ENCODE measurements at places on chromosomes 1 and 21.

GRCh38 chr1:8545078-8545477 lies 227.2 kb downstream of the SLC45A1 start:
- no peak for DNase-seq

DNA sequence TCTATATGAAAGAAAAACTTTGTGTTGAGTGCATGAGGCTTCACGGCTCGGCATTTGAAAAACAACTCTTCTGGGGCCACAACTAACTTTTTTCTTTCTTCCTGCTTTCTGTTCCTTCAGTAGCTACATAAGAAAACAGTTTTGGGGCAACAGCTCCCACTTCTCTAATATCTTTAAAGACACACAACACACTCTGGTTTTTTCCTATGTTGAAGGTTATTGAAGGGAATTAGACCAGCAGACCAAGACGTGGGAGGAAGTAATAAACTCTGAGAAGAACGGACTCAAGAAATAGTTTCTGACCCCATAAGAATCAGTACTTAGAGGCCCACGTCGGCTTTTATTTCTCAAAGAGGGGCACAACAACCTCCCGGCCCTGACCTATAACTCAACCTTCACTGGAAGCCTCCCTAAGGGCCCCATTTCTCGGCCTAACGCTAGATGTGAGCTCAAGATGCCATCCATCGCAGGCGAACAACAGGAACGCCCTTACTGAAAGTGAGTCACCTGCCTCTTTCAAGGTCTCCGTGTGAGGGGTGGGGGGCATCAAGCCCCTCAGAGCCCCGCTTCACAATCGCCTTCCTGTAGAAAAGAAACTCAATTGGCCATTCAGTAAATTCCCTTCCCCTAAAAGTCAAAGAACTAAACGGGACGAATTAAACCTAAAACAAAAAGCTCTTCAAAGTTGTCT lies 844 bp downstream of the ZMYM6 start:
- DNase-seq: no peak

- no peak for DNase-seq
Measured at GRCh38 chr1:218299416-218299815, 14.3 kb downstream of the RRP15 start.

DNA sequence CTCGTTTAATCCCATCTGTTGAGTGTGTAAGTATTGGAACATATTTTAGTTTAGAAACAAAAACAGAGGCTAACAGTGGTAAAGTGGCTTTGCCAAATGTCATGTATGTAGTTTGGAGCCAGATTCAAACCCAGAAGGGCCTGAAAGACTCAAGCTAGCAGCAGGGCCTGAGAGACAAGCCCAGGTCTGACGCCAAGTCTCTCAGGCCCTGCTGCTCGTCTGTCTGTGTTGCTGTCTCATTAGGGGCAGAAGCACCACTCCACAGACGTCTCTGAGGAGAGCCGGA lies 8.3 kb downstream of the CITED4 start:
- no peak for DNase-seq

DNA sequence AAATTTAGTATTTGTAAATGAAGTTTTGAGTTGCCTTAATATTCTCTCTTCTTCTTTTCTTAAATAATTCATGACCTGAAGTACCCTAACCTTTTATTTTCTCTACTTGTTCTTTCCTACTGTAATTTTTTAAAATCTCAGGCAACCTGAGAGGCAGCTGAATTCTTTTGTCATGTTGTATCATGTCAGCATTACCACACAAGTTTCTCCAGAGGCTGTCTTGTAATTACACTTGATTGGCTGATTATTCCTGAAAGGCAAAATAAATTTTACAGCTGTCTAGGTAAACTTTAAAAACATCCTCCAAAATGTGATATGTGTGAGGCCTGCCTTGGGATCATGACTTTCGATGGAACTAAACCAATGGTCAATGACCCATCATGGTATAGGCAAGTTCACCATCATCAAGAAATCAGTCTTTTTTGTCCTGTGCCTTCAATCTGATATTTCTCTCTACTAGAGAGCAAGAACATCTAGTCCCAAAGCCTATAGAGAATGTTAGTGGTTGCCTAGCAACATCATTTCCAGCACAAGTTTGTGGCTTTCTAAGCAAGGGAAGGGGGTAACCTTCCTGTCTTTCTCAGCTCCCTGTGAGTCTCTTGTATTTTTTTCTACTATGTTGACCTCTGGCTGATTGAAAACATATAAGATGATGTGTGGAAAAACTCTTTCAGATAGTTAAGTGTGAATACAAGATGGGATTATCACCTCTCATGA lies 115.5 kb downstream of the GABPA start:
- no peak for DNase-seq

GRCh38 chr1:153903841-153904455 lies 18.8 kb downstream of the GATAD2B start:
- no peak for DNase-seq

DNA sequence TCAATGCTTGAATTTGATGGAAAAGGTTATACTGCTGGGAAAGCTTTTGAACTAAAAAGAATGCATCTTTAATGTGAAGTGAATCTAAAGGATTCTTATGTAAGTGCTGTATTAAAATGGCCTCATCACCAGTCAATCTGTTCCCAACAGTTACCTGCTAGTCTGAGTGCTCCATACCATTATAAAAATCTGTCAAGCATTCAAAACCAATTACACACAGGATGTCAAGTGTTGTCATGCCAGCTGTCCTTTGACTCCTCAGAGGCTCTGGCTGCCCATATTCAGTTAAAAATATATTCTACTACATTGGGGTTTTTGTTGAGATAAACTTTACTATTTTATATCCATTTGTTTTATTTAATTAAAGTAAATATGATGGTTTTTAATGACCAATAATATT lies 1587.7 kb downstream of the AMY1C start:
- DNase-seq: no peak

GRCh38 chr1:112239683-112240330 lies 156.2 kb upstream of the CTTNBP2NL start:
- DNase-seq: no peak

DNA sequence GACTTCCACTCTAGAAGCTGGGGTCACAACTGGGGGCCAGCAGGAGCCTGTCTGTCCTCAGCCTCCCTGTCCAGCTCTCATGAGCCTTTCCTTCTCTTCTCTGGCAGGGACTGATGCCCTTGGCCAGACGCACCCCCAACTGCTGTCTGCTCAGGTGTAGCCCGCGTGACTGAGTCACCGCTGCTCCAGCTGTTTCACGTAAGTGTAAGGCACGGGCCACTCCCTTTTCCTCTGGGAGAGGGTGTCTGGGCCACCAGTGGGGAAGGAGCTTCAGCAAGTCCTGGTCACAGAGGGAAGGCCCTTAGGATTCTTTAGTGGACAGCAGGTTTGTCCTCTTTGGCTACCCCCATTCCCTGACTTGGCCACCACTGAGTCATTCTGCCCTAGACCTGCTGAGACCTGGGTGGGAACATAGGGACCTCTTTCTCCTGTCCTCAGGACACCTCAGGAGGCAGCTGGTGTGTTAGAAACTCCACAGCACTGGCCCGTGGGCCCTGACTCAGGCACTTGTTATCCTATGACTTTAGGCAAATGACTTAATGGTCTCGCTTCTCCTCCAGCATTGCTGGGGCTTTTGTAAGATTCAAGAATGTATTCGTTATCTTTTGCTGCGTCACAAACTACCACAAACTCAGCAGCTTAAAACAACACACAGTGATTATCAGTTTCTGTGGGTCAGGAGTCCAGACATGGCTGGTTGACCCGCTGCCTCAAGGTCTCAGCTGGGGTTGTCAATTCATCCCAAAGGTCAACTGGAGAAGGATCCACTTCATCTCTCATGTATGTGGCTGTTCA lies 64.8 kb downstream of the FAM163A start:
- no peak for DNase-seq

DNA sequence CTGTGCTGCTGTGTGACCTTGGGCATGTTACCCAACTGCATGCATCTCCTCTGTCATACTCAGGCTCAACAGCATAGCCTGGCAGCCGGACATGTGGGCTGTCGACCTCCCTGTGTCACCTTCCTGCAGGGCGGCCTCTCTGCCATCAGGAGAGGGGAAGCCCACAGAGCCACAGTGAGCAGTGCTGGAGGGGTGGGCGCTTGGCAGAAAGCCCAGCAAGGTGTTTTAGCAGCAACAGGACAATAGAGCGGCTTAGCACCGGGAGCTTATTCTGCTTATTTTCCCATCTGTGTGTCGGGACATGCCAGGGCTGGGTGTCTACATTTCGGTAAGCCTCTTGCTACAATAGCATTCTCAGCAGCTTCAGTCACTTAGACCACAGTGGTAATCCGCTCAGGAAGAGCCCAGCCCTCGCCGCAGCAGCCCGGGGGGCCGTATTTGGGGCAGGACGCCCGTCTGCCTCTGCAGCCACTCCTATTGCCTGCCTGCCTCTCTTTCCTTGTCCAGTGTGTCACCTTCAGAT lies 22.8 kb upstream of the CDK18 start:
- DNase-seq: no peak

GRCh38 chr1:150575518-150576366 lies 3.7 kb downstream of the MCL1 start:
- no peak for DNase-seq

DNA sequence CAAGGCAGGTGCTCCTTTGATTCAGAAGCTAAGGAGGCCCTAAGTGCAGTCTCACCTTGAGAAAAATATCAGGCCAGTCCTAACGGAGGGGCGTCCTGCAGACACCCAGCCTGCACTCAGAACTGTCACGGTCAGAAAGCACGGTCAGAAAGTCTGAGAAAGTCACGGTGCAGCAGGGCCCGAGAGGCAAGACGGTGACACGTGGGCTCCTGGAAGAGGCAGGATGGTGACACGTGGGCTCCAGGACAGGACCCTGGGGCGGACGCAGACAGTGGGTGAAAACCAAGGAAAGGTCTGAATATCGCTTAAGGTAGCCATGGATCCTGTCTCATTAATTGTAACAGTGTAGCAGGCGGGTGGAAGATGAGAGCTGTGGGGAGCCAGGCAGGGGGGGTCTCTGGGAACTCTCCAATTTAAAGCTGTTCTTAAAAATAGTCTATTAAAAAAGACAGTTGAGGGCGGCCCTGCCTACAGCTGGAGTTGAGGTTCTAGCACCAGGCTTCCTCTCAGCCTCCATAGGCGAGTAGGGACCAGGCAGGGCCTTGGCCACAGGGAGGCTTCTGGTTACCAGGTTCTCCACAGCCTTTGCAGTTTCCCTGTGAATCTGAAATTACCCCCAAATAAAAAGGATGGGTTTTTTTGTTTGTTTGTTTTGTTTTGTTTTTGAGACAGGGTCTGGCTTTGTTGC lies 65.2 kb downstream of the FAAP20 start:
- no peak for DNase-seq

- no peak for DNase-seq
Measured at GRCh38 chr1:166069390-166069789, 97.4 kb downstream of the FAM78B start.

DNA sequence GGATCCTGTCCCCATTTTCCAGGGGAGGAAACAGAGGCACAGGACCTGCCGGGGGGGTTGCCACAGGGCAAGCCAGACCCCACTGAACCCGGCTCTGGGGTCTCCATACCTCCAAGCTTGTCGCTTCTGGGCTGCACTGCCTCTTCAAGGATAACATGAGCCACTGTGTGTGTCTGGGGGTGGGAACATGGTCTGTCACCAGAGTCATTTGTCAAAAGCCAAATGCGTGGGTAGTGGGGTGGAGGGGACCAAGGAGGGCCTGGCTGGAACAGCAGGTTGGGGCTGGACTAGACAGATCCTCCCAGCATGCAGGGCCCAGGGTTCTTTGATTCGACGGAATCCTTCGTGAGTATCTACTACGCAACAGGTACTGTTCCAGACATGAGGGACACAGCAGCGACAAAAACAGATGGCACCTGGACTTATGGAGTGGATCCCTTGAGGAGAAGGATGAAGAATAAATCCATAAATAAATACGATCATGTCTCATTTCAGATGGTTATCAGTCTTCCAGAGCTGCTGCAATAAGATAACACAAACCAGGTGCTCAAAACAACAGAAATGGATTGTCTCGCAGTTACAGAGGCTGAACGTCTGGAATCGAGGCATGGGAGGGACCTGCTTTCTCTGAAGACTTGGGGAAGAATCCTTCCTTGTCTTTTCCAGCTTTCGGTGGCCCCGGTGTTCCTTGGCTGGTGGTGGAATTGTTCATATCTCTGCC lies 28.7 kb downstream of the C1QB start:
- DNase-seq: no peak

- no peak for DNase-seq
Measured at GRCh38 chr1:228905701-228906101, 170.4 kb downstream of the RHOU start.

- DNase-seq: no peak
Measured at GRCh38 chr1:66489151-66489550, 44.8 kb upstream of the SGIP1 start.

DNA sequence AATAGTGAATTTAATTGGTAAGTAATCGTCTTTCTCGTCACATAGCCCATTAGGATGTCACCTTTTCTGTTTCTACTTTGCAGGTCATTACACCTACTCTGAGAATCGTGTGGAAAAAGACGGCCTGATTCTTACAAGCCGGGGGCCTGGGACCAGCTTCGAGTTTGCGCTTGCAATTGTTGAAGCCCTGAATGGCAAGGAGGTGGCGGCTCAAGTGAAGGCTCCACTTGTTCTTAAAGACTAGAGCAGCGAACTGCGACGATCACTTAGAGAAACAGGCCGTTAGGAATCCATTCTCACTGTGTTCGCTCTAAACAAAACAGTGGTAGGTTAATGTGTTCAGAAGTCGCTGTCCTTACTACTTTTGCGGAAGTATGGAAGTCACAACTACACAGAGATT lies 23.3 kb downstream of the PARK7 start:
- DNase-seq: no peak

GRCh38 chr1:182740120-182740519 lies 49.5 kb upstream of the NPL start:
- no peak for DNase-seq

GRCh38 chr1:27928216-27928954 lies 6.4 kb upstream of the SMPDL3B start:
- DNase-seq: no peak

GRCh38 chr21:27202301-27202700 lies 235.4 kb upstream of the ADAMTS5 start:
- DNase-seq: no peak

GRCh38 chr1:235923466-235924021 lies 56.8 kb upstream of the LYST start:
- no peak for DNase-seq

GRCh38 chr1:26349188-26349876 lies 4.6 kb downstream of the CRYBG2 start:
- DNase-seq: no peak

DNA sequence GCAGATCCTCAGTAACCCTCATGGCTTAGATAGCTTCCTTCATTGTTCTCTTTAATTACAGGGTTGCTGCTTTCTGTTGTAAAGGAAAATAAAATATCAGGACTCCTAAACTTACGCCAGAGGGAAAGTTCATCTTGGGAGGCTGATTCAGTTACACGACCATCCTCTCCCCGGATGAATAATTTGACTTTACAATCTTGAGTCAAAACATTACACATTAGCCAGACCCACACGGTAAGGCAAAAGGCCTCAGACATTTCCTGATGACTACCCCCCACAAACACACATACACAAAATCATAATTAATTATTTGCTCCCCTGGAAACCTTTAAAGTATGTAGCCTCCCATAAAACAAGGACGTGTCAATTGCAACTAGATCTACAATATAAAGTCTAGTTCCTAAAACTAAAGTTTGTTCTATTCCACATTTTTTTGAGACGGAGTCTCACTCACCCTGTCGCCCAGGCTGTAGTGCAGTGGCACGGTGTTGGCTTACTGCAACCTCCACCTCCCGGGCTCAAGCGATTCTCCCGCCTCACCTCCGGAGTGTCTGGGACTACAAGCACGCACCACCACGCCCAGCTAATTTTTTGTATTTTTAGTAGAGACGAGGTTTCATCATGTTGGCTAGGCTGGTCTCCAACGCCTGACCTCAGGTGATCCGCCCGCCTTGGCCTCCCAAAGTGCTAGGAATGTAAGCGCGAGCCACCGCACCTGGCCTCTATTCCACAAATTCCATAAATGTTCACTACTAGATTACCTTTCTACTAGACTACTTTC lies 830 bp upstream of the PRDX1 start:
- DNase-seq: no peak

Data from breast epithelium (tissue), 4 donors.